ENCODE measurements at places on chromosomes 11 and 22.

GRCh38 chr11:13680501-13681264, 12.2 kb downstream of the FAR1 start:
- no peak for DNase-seq

- DNase-seq = no peak
These were observed 186.1 kb downstream of the MYO18B start for GRCh38 chr22:25928038-25928437.

GRCh38 chr22:27879923-27880322, 39.1 kb downstream of the PITPNB start:
- peak; percentile 10 for DNase-seq

GRCh38 chr11:80856066-80856465, 1415.2 kb upstream of the TENM4 start:
- DNase-seq = no peak

- no peak for DNase-seq
These were observed 1054.7 kb upstream of the CNTN5 start for GRCh38 chr11:97965849-97966646.

GRCh38 chr11:111172321-111172862, 73.1 kb upstream of the POU2AF2 start:
- no peak for DNase-seq

GRCh38 chr11:72821221-72821919, 7.2 kb downstream of the ATG16L2 start:
- DNase-seq = no peak

DNA sequence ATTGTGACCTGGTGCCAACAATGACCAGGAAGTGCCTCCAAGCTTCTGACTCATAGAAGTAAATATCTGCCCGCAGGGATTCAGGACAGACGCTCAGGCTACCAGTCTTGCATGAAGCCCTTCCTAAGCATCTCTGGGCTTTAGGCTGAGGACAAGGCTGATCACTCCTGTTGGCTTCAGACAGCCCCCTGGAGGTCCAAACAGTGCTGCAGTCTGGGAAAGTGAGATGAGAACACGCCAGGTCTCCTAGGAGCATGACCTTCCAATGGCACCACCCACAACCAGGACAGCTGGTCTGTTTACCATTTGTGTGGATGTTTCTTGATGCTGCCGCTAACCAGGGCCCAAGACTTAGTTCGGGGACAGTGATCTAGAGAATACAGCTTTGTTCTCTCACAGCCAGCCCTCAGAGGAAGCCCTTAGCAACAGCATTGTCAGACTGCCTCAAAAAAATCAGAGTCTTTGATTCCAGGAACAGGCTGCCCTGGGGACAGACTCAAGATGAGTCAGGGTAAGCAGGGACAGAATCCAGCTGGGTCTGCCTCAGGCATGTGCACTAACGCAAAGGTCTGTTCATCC, 111.2 kb downstream of the ZNF280B start:
- no peak for DNase-seq

- DNase-seq = no peak
These were observed 25.7 kb downstream of the OPCML start for GRCh38 chr11:133506551-133507094.

- DNase-seq = no peak
These were observed 588.9 kb upstream of the CADM1 start for GRCh38 chr11:116093065-116093464.

DNA sequence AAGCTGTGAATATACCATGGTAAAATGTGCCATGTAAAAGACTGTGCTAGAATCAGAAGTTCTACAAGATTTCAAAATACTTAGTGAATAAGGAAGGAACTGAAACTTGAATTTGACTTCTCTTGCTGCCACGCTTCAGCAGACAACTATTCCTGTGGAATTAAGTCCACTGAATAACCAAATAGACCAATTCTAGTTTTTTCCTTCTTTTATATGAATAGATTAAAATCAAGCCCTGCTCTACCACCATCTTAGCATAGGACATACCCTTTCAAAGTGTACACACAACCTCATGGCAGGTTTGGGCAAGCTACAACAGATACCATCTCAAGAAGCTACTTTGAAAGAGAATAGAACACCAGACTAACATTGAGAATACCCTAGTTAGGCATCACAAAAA, 23.4 kb upstream of the CLNS1A start:
- no peak for DNase-seq

DNA sequence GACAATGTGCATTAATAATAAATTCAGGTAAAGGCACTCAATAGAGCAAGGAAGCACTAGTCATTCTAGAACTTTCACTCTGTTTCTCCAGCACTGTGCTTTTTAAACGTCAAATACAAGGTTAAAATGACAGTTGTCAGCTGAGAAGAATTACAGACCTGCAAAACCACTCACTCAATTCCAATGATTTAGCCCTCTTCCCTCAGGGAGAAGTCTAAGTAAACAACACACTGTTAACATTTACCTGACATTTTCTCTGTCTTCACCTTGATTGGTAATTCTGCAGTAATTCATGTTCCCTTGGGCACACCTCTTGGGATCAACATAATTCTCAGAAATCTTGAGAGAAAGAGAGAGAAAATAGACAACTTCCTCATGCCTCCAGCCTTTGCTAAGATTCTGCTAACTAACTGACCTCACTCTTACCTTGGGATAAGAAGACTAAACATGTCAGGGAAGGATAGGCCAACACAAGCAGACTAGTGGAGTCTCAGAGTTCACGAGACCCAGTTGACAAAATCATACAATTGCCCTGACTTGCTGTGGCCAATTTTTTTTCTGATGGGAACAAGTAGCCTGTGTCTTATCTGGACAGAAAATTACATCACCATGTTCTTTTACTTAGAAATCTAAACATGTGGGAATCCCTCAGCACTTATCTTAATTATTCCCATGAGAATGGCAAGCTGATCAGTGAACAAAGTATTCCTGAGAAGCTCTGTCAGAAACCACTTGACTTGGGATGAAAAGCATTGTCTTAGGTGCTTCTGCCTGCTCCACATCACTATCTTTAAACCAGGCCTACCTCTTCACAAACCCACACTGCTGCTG, 516.8 kb upstream of the FAT3 start:
- no peak for DNase-seq

DNA sequence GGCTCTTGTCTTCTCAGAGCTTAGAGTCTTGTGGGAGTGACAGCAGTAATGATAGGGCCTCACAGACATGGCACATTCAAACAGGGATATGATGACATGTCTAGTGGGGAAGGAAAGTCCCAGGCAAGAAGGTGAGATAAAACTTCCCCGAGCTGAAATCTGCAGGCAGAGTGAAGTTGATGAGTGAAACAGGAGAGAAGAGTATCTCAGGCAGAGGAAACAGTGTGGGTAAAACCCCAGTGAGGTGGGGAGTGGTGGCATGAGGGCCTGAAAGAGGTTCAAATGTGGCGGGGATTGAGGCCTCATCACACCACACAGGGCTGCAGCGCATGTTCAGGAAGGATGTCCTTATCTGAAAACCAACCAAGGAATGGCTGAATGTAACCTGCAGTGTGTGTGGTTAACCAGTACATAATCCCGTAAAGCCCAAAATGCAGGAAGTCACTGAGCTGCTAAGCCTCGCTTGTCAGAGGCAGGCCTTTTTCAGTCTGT, 153.8 kb upstream of the E2F8 start:
- DNase-seq = no peak

DNA sequence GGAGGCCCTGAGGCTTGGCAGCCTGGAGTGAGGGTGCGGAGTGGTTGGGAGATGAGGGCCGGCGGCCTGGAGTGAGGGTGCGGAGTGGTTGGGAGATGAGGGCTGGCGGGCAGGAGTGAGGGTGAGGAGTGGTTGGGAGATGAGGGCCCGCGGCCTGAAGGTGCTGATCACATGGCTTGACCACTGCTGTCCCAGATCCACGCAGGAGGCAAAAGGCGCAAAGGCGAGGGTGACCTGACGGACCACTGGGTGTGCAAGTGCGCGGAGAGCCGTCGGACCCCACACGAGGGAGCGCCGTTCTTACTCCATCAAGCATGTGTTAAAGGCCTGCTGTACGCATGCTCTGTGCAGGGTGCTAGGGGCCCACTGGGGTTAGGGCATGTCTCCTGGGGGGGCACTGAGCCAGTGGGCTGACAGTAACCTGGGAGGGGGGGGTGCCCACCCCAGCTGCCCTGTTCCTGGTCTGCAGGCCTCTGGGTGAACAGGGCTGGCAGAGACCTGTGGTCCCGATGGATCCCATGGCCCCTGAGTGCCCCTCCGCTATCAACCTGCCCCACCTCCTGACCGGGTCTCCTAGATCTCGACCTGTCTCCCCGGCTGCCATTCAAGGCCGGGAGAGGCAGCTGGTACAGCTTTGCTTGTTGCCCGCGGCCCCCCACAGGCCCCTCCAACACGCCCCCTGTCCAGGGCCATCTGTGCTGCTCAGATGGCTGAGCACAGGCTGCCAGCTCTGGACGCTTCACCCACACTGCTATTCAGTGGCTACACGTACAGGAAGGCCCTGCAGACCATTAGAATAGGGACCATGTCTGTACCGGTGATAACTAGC, 21.1 kb downstream of the MRGPRD start:
- DNase-seq = no peak

DNA sequence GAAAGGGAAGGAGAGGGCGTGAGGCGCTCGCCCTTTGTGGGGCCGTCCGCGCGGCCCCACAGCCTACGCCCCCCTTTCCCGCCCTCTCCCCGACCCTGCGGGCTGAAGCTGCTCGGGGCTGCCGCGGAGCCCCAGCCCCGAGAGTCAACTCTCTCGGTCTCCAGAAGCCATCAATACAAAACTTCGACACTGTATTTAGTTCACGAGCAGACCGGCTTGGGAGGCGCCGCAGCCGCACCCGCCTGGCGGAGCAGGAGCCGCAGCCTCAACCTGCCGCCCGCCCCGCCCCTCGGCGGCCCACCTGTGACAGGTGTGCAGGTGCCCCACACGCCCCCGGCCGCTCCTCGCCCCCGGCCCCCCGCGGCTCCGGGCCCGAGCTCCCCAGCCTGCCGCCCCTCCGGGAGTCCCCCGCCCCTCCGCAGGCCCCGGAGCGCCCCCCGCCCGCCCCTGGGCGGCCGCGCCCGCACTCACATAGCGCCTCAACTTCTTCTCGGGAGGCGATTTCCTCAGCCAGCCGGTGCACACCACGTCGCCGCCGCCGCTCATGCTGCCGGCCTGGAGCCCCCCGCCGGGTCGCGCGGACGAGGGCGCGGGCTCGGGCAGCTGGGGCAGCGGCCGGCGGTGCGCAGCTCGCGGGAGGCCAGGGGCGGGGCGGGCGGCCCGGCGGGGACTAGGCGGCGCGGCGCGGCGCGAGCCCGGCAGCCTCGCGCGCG, at the start of gene GAB2:
Gene GAB2 (minus strand): TSS at position 646 of the 713 bp plus-strand sequence. CDS start 100 bp downstream, at position 546.
- no peak for DNase-seq

- DNase-seq = no peak
These were observed 35.4 kb downstream of the LMO1 start for GRCh38 chr11:8228231-8228630.

- DNase-seq = no peak
These were observed 91.9 kb downstream of the WT1 start for GRCh38 chr11:32343325-32344008.

GRCh38 chr11:44557464-44557863, 8.0 kb upstream of the CD82 start:
- no peak for DNase-seq

DNA sequence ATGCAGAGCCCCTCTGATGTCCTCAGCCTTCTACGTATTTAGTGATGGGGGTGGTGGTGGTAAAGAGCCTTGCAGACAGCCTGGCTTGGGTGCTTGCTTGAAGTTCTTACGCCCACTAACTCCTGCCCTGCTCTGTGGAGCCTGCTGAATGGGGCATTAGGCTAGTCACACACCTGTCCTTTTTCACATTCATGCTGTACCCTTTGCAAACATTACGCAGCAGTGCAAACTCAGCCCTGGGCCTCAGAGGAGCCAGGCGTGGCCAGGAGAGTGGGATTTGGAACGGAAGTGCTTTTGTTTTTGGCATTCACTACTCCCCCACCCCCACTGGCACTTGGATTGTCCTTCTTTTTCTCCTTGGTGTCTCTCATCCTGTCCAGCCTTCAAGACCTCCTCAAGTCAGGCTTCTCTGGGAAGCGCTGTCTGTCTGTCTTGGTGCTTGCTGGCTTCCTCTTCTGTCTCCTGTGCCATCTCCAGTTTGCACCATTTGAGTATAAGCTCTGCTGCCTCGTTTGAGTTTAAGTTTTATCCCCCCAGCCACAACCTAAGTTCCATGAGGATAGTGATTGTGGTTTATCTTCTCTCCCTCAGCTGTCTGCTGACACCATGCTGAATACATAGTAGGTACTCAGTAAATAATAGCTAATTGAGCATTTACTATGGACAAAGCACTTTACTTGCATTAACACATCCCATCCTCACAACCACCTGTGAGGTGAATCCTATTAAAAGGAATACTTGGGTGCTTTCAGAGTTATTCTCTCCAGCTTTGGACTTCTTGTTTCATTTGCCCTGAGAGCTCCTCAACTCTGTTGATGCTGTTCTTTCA, 26.7 kb downstream of the ZBTB16 start:
- DNase-seq = no peak

- no peak for DNase-seq
These were observed 104.2 kb upstream of the DRD2 start for GRCh38 chr11:113579292-113579940.

DNA sequence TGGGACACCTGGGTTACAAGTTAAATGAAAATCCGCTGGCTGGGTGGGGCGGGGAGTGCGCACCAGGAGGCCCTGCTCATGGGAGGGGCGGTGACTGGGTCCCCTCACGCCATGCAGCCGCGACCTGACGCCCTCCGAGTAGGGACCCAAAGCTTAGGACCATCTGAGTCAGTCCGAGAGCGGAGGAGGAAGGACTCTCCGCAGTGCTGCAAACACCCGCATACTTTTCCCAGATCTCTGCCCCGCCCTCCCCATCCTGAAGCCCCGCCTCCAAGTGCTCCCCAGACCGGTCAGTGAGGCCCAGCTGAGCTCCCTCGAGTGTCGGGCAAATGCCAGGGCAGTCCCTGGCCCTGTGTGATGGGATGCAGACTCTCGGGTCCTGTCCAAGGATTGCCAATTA, 6.6 kb upstream of the FLI1 start:
- peak; percentile 51 for DNase-seq

DNA sequence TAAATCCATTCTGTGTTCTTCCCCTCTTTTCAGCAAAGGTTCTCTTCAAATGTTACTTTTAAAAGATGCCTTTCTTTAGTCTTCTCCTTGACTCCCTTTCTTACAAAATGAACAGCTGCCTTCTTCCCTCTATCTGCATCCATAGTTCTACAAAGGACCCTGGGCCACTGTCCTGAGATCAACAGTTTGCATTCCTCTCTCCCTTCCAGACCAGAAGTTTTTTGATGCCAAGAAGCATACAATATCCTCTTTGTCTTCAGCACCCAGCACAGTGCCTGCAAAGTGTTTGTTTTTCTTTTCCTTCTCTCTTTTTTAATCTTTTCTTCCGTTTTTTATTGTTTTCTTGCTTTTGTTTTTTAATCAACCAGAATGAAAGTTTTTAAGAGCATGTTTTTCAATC, 183.5 kb upstream of the SNX19 start:
- DNase-seq = no peak

GRCh38 chr11:96827164-96827563, 437.4 kb downstream of the JRKL start:
- no peak for DNase-seq

GRCh38 chr11:72263361-72263760, 19.4 kb upstream of the PHOX2A start:
- no peak for DNase-seq

GRCh38 chr11:73217810-73218105, 323 bp upstream of the P2RY2 start:
- no peak for DNase-seq

GRCh38 chr22:44080936-44081861, 57.1 kb downstream of the PARVB start:
- DNase-seq = peak; percentile 78
